Nucleus accumbens (tissue), 56 donors: ENCODE measurements at places on chromosomes 3 and 15.
A peak's percentile ranks its signal among the peaks of the same experiment; 100 is the strongest.

- peak; percentile 31 for DNase-seq
Observed at GRCh38 chr15:90020021-90020735, 19.1 kb downstream of the ZNF710 start.

DNA sequence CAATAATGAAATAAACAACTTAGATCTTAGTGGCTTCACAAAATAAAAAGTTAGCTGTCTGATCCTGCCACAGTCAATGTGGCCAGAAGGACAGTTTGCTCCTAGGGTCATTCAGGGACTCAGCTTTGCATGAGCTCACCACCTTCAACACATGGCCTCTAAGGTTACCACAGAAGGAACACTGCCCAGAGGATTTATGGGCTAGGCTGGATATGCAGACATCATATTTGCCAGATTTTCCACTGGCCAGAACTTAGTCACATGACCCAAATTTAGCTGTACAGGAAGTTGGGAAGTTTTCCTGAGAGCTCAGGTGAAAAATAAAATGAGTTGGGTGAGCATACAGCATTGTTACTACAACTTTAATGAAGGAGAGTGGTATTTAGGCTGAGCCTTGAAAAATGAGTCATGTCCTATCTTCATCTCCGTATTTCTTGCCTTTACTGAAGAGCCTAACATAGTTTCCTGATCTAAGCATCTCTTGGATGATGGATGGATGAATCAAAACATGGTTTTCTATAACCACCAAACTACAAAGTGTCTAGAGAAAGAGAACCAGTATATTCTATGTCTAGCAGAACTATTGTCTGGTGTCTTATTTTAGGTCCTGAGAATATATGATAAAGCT lies 54.9 kb upstream of the TMEM108 start:
- no peak for DNase-seq

DNA sequence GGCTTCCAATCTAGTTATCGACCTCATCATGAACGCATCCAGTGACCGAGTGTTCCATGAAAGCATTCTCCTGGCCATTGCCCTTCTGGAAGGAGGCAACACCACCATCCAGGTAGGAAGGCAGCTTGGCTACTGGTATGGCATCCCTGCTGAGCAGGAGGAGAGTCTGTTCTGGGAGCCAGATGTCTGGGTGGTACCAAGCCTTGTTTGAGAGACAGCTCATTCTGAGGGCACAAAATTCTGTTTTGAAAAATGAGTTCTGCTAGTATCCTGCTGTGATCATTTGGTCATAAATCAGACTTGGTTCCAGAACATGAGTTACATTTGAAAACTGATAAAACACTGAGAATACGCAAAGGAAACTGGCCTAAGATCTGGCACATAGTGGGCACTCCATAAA lies 242.1 kb downstream of the ITPR1 start:
- DNase-seq, result no peak

- no peak for DNase-seq
Observed at GRCh38 chr3:142445816-142446254, 2.0 kb downstream of the XRN1 start.

GRCh38 chr3:133804896-133805295 lies 719 bp upstream of the SRPRB start:
- no peak for DNase-seq

DNA sequence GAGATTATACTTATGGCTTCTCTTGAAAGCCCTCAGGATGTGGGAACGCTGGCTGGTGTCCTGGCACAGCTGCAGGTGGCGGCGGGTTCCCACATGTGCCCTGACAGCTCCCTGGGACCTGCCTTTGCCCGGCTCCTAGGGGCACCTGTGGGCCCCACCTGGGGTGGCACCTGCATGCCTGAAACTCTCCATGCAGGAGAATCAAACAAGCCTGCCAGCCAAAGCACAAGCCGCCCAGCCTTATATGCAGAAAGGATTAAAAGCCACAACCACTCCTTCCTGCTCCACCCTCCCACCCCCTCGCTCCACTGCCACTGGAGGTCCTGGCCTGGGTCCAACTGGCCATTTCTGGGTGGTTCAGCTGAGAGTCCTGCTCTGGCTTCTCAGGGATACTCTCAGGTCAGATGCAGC lies 18.1 kb downstream of the TRPM1 start:
- no peak for DNase-seq

DNA sequence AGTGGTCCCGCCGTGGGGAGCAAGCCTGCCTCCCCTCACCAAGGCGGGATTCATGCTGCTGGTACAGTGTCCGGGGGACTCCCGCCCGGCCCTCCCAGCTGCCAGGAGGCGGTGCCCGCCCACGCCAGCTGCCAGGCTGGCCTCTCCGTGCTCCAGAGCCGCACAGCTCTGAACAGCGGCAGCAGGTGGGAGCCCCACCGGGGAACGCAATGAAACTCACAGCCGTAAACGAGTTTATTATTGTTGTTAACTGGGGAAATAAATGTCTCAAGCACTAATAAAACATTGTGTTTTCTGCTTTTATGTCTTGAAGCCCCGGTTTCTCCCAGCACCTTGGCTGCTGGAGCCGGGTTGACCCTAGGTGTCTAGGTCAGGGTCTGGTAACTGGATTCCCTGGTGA lies 317.7 kb upstream of the TLE3 start:
- DNase-seq, result no peak

- peak; percentile 34 for DNase-seq
Observed at GRCh38 chr3:127959873-127960272, 44.8 kb downstream of the KBTBD12 start.

GRCh38 chr15:71806452-71806931 lies 3.9 kb upstream of the NR2E3 start:
- DNase-seq, result no peak

GRCh38 chr15:39115379-39116057 lies 465.4 kb upstream of the THBS1 start:
- no peak for DNase-seq

GRCh38 chr3:131328721-131329120 lies 52.9 kb upstream of the NUDT16 start:
- no peak for DNase-seq

- no peak for DNase-seq
Observed at GRCh38 chr15:36958606-36959005, 141.7 kb downstream of the MEIS2 start.

GRCh38 chr15:72368325-72368724 lies 7.5 kb downstream of the HEXA start:
- no peak for DNase-seq

- no peak for DNase-seq
Observed at GRCh38 chr15:33411596-33412540, 101.1 kb downstream of the RYR3 start.

DNA sequence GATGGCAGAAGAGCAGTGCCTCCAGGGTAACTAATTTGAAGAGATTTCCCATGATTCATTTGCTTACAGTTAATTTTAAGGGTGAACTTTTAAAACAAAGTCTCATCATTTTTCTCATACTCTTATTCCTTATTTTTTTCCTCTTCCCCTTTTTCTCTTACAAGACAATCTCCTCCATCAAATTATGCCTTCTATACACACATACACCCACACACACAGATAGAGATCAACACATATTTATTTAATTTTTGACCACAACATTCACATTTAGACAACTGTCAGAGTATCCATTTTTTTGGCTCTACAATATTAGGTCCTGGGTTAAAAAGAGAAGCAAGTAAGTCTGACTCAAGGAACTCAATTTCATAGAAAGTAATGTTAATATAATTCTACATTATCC lies 37.6 kb downstream of the AAGAB start:
- DNase-seq, result no peak

DNA sequence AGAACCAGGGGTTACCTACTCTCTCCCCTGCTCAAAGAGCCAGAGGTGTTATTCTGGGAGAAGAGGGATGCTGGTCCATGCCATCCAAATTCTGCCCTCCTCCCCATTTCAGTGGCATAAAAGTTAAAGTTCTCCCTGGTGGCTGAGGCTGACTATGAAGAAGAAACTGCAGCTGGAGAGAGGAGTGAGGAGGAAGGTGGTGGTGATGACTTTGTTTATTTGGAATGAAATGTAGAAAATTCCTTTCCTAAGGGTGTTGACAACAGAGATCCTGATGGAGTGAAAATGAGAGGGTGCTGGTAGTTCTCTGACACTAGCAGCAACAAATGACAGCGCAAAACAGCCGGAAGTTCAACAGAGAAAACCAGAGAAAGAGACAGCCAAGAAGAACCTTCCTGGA lies 100.4 kb downstream of the PCCB start:
- DNase-seq, result no peak

DNA sequence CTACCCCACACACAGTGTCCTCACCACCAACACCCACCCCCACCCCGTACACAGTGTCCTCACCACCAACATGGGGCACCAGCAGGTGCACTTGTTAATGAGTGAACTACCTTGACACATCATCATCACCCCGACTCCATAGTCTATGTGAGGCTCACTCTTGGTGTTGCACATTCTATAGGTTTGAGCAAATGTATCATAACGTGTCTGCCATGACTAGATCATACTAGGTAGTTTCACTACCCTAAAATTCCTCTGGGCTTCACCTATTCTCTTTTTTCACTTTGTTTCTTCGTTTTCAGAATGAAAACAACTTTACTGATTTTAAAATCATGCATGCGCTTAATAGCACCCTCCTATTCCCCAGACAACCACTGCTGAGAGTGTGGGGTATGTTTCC lies 102.6 kb upstream of the SLC6A6 start:
- DNase-seq, result no peak

GRCh38 chr3:42157540-42158538 lies 66.7 kb downstream of the TRAK1 start:
- no peak for DNase-seq

DNA sequence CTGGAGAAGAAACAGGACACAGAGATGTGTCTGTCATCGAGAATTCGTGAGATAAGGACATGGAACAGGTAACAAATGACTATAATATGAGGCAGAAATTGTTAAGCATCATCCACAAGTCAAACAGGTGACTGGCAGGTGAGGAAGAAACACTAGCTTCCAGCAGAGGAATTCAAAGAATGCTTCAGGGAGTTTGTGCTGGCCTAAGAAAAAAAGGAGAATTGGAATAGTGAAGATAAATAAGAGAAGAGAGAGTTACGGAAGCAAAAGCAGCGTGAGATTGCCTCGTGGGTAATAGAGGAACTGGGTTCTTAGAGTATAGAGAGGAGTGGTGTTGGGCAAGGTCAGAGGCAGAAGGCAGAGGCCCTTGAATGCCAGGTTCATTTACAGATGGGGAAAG lies 22.9 kb upstream of the FGF12 start:
- DNase-seq, result no peak

DNA sequence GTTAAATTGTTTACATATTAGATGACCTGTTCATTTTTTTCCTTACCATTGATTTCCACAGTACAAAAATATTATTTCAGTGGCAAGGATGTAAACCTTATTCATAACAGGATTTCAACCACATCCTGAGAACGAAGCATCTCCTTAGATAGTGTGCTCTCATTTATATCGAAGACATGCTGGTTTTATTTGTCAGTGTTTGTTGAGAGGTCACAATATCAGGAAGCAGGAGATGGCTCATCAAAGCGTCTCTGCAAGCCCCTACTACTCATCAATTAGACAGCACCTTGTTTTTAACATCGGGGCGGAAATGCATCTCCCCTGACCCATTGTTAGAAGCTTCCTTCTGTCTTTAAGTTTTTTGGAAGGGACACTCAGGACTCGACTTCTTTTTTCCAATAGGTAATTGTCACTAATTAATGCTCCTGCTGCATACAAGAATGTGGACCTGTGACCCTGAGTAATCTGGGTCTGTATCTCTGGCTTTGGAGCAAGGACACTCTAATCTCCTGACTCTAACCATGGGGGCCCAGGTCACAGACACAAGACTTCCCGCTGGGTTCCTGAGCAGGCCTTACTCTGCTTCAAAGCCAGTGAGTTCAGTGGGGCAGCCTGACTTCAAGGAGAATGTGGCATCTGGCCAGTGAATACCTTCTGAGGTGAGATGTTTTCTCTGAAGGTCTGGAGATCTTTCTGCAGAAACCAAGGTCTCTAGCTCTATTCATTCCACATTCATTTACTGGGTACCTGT lies 50.3 kb downstream of the MECOM start:
- no peak for DNase-seq

- DNase-seq, result no peak
Observed at GRCh38 chr15:45023659-45024225, 747 bp downstream of the SORD start.

- no peak for DNase-seq
Observed at GRCh38 chr15:73515527-73515926, 72.6 kb downstream of the REC114 start.

DNA sequence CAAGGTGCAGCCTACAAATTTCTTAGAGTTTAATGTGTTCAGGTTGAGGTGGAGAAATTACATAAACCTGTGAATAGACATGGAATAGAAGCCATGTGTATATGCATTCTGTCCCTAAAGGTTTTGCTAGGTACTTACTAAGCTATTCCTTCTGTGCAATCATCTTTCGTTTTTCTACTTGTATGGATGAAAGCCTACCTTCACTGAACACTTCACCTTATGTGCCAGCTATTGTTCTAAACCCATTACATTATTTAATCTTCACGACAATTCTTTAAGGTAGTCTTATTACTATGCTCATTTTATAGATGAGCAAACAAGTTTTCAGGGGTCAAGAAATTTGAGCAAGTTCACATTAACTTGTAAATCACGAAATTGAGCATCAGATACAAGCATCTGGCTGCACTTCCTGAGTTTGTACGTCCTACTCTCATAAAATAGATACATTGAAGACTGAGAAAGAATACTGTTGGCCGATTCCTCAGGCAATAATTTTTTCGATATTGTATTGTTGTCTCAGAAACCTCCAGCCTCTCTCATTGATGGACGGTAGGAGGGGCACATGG lies 635 bp upstream of the RCN2 start:
- DNase-seq, result no peak

DNA sequence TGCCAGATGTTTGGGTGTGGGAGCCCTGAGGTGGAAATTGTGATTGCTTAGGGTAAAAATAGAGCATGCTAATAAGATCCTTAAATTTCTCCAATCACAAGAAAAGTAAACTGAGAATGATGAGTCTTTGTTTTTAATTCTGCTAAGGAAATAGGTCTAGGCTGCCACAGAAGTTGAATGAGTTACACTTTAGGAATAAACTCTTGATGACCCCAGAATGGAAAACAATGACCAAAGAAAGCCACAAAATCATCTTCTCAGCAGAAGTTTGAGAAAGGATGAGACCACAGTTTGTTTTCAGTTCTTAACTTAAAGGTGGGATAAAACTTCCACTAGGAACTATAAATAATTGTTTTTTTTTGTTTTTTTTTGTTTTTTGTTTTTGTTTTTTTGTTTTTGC lies 164.6 kb upstream of the BCL6 start:
- DNase-seq, result no peak

GRCh38 chr15:29747837-29748417 lies 74.3 kb downstream of the TJP1 start:
- no peak for DNase-seq

GRCh38 chr3:188227442-188227841 lies 73.5 kb downstream of the LPP start:
- DNase-seq, result no peak
